Jurkat, Clone E6-1 (cell line): ENCODE measurements at places on chromosomes 12 and 14.

DNA sequence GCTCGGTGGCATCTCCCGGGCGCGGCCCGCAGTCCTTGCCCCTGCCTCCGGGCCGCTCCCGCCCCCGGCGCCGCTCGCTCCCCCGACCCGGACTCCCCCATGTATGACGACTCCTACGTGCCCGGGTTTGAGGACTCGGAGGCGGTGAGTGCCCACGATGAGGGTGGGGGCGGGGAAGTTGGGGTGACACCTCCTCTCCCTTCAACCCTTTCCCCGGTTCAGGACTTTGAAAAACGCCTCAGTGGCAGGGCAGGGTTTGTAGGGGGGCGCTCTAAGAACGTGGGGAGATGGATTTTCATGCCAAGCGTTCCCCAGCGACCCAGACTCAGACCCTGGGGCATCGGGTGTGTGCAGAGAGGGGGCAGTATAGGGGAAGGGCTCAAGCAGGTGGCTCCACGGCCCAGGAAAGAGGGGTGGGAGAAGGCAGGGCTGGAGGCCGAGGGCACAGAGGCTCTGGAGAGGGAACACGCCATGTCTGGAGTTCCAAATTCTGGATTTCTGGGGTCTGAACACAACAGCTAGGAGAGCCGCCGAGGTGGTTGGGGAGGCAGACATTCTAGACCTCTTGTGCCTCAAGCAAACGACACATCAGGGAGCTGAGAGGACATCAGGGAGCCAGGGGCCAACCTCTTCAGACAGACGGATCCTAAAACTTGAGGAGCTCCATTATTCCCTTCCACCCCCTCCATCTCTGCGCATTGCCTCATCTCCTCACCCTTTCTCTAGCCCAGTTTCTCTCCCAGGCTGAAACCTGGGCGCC lies 715 bp downstream of the CACNB3 start:
- DNase-seq: no peak

DNA sequence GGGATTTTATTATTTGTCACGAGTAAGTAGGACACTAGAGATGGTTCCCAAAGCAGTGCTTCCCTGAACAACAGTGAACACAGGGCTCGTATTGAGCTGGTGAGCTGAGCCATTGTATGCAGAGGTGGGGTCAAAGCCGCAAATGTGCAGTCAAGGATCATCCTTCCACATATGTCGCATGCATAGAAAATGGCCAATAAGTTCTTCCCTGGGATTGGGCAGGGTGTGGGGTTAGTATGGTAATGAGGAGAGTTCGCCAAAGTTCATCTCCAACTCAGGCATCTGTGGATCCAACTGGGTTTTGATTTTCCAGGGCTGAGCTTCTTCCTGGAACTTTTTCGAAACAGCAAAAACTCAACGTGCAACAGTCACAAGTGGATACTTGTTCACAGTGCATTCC lies 86.6 kb downstream of the CMKLR1 start:
- no peak for DNase-seq

DNA sequence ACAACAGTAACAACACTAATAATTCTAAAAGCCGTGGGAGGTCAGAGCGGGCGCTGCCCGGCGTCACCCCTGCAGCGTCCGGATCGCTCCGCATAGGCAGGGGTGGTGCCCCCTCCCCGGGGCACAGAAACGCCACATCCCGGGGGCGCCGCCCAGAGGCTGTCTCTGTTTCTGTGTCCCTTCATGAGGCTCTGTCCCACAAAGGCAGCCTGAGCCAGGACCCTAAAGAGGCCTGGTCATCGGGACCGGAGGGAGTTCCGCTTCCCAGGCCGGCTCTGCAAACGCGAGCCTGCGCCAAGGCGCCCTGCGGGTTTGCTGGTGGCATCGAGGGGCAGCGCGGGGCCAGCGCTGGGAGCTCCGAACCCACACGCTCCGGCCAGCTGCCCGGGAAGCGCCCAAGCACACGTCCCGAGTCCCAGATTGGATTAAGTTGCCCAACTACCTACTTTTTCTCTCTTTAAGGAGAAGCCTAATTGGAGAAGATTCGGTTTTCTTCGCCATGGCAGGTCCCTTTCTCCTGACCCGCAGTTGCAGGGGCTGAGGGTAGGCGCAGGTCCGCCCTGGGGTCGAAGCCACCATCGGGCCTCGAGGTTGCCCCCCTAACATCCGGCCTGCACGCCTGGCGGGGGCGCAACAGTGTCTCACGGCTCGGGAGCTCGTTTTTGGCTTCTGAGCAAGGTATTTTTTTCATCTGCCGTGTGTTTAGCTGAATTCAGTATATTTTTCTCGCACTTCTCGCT lies 421.7 kb downstream of the VRK1 start:
- DNase-seq: no peak

DNA sequence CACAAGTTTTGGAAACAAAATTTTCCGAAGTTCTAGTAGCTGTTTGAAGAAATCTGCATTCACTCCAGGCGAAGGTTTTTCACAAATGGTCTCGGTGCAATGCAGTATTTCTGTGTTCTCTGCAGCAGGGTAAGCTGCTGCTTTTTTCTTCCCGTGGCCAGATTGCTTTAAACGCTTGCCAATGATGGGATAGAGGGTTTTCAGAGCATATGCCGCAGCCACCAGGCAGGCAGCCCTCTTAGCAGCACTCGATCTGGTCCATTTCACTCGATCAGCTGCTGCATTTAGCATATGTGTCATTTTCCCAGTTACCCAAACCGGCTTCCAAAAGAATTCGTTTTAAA lies 315 bp downstream of the ABCD2 start:
- DNase-seq: no peak

DNA sequence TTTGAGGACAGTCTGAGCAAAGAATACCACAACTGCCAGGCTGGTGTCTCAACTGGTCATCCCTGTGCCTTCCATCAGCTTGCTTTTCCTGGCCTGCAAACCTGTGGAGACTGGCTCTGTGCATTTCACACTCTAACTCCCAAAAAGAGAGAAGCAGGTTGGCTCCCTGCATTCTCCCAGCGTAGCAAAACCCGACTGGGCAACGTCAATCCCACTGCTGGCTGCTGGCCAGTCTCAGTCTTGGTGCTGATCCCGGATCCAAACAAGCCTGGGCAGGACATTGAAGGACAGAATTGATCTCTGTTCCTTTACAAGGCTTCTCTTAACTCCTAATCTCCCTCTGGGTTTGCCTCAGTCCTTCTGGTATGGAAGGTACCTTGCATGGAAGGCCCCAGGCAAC lies 65.4 kb downstream of the FZD10 start:
- DNase-seq: no peak

DNA sequence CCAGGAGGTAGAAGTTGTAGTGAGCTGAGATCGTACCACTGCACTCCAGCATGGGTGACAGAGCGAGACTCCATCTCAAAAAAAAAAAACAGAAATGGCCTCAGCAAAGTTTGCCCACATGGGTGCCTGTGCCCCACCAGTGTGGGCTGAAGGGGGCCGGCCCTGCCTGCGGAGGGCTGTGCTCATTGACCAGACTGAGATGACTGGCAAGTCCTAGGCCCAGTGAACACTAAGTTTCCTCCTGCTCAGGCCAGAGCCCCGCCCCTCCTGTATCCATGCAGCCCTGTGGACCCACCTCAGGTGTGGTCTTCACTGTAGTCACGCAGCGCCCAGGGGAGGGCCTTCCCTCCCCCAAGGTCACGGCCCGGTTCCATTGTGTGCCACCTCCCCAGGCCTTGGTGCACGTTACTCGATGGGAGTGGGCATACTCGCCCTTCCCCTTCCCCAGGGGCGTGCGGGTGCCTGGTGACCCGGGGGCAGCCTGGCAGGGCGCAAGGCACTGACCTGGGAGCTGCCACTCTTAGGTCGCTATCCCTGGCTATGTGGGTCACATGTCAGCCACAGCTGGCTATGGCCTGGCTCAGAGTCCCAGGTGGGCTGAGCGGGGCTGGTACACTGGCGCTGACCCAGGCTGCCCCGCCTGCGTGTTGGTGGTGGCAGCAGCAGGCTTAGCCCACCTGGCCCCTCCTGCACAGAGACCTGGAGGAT lies 16.1 kb downstream of the INF2 start:
- DNase-seq: no peak

DNA sequence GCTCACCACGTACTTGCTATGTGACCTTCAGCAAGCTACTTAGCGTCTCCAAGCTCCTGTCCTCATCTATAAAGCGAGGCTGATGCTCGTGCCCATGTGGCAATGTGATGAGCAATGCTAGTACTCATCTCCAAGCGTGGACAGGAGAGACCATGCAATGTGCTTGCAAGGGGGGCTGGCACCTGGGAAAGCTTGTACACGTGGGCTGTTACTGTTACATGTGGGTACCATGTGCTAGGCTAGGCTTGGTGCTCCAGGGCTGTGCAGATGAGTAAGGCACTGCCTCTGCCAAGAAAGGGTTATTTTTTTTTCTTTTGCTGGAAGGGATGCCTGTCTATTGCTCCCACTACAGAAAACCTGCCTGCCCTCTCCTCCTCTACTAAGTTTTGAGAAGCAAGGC lies 46.6 kb downstream of the TSPAN11 start:
- no peak for DNase-seq

- DNase-seq: peak; percentile 55
Measured at GRCh38 chr14:58428118-58428683, 682 bp downstream of the KIAA0586 start.

DNA sequence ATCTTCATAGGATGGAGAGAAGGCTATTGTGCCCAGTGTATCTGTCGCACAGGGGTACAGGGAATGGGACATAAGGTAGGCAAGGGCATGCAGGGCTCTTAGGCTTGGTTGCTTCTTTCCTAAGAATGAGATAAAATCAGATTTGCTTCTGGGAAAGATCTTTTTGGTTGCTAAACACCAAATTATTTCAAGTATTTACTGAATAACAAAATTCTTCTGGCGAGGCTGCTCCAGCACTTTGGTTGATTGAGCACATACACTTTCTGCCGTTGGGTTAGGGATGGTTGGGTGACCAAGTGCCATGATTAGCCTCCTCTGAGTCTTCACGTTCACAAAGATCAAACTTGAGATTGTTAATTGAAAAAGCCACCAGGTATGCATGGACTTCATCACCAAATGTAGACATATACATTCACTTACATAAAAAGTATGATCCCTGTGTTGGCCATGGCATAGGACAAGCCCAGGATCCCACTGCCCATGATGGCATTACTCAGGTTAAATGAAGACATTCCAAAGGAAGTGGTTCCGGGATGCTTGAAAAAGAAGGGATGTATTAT lies 38.2 kb downstream of the SLC38A4 start:
- DNase-seq: no peak

DNA sequence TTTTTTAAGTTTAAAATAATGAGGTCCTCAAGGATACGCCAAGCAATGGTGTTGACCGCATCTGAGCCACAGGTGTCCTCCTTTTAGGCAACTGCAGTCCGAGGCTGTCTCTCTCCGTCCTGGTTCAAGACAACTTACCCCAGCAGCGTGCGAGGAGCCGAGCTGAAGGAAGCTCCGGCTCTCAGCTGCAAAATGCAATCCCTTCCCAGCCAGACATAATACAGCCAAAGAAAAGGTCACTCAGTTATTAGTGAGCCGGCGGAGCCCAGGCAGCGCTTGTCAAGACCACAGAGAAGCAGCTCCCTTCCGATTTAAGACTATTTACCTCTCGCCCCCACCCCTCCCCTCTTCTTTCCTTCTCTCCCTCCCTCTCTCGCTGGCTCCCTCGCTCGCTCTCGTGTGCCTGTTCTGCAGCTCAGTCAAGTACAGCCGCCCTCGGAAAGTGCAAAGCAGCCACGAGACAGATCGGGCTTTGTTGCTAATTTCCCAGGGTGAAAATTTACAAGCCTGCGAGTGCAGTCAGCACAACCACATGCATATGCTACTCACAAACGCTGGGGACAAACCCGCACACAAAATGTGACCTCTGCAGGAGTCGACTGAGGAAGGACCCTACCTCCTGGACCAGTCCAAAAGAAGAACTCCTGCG lies 363 bp upstream of the LMO3 start:
- DNase-seq: no peak

GRCh38 chr12:42585841-42586216 lies 3.7 kb downstream of the PRICKLE1 start:
- DNase-seq: no peak

DNA sequence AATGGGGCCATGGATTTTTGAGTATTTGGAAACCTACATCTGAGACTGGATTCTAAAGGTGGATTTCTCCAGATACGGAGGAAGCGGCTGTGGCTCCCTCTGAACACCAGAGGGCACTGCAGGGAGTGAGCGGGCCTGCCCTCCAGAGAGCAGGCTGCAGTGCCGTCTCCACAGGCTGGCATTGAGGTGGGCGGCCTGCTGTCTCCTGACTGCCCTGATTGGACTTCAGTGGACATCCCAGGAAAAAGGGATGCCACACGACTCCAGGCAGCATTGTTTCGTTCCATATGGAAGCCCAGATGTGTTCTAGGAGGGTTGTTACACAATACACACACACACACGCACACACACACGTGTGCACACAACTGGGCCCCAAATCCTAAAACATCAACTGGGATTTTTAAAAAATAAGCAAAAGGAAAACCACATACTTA lies 20.9 kb upstream of the ANO2 start:
- DNase-seq: no peak

- no peak for DNase-seq
Measured at GRCh38 chr12:94762943-94763342, 112.6 kb upstream of the TMCC3 start.

GRCh38 chr14:76718306-76719040 lies 42.8 kb upstream of the VASH1 start:
- no peak for DNase-seq

DNA sequence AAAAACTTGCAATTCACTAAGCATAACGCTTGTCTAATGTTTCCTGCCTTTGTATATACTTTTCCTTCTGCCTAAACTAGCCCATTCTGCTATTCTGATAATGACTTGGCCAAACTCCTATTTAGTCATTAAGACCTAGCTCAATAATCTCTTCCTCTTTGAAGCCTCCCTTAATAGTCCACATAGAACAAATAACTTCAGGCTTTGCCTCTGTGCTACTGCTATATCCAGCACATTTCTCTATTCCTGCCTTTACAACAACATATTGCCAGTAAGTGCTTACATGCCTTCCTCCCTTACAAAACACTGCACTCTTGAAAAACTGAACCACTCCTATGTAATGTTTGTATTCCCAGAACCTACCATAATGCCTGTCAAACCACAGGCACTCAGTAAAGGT lies 13.8 kb downstream of the PRICKLE1 start:
- no peak for DNase-seq

- DNase-seq: no peak
Measured at GRCh38 chr14:59869381-59870255, 958 bp downstream of the RTN1 start.

- no peak for DNase-seq
Measured at GRCh38 chr12:95083471-95083870, 10.1 kb upstream of the NR2C1 start.

- DNase-seq: no peak
Measured at GRCh38 chr12:96176575-96176974, 17.6 kb upstream of the ELK3 start.

DNA sequence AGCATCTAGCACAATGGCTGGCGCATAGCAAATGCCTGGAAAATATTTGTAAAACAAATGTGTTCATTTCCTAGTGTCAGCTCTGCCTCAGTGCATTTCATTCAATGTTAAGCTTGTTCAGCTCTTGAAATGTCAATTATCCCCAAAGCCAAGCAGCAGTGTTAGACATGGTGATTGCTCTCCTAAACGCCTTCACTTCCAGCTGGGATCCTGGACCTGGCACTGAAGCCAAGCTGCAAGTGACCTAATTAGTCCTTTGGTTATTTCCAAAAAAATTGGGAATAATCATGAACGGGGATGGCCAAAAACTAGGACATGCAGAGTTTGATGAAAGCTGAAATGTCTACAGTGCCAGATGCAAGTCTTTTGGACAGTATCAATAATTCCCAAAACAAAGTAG lies 54.9 kb upstream of the MDGA2 start:
- no peak for DNase-seq
